ENCODE measurements at places on chromosomes 3 and 15.

DNA sequence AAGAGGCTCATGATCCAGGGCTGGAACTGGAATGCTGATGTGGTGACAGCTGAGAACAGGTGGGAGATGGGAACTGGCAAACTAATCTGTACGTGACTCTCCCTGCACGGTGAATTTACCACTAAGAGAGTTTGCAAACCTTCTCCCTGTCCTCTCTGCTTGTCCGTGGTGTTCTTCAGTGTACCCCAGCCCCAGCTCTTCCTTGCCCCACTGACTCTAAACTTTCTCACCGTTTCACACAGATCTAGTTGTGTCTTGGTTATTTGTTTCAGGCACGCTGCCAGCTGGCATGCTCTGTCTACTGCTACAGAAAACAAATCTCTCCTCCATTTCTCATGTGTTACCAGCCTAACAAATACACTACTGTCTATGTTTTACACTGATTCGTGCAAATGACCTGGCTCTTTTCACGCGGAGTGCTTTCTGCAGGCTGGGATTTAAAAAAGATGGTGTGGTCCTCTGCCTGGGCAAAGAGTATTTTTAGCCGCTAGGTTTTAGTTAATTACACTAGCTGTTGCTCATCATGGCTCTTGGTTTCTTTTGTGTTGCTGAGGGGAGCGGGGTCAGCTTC lies 192.7 kb upstream of the LRIG1 start:
- DNase-seq, result peak; percentile 18

DNA sequence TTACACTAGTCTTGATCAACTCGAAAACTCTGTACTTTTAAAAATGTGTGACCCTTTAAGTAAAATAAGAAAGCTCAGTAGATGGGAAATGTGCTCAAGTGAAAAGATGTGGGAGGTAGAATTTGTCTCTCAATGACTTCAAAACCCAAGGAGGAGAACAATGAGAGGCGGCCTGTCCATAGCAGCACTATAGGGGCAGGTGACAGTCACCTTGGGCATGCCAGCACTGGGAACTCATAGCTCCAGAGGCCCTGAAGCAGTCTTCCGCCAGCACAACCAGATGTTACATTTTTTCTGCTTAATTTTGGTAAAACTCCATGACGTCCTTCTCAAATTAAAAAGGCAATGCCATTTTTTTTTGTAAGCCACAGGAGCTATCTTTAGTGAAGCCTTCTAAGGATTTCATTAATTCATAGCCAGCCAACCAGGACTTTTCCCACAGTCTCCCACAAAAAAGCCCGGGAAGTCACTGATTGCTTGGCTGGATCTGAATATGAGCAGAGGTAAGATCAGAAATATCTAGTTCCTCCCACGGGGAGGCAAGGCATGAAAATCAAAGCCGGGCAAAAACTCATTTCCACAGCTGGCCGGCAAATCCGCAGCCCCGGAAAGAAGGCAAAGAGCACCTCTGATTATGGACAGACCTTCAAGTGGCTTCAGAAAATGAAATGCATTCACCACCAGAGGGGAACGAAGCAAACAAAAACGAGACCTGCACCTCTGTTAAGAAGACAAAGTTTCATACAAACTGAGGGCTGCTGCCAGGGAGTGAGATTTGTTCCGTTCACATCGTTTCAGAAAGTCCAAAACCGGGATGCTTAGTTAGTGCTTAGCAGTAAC lies 10.5 kb downstream of the IL17RD start:
- no peak for DNase-seq

DNA sequence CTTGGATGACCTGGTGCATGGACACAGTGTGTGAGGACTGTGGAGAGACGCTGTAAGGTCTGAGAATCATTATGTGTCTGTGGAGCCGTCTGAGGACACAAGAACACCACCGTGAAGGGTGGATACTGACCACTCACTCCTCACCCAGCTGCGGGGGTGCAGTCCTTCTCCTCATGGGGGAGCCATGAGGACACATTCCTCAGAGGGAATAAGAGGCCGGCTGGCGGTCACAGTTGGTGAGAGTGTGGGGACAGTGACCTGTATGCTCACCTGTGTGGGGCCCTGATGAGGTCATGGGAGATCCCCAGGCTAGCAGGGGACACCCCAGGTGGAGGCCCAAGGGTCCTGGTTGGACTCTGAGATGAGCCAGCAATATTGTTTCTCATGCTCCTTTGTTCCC lies 2.5 kb upstream of the TRPM1 start:
- DNase-seq, result no peak

DNA sequence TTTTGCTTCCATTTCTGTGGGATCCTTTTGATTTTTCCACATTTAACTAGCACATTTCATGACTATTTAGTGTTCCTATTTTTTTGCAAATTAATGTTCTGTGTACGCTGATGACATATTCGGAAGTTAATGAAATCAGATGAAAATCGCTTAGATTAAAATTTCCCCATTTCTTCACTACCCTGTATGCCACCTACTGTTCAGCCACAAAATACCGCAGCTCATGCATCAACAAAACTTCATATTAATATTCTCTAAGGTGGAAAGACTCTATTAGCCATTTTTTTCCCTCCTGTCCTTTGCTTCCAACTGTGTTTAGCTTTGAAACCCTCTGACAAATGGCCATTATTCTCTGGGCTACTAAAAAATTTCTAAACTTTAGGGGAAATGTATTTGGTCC lies 300.6 kb downstream of the MECOM start:
- no peak for DNase-seq

DNA sequence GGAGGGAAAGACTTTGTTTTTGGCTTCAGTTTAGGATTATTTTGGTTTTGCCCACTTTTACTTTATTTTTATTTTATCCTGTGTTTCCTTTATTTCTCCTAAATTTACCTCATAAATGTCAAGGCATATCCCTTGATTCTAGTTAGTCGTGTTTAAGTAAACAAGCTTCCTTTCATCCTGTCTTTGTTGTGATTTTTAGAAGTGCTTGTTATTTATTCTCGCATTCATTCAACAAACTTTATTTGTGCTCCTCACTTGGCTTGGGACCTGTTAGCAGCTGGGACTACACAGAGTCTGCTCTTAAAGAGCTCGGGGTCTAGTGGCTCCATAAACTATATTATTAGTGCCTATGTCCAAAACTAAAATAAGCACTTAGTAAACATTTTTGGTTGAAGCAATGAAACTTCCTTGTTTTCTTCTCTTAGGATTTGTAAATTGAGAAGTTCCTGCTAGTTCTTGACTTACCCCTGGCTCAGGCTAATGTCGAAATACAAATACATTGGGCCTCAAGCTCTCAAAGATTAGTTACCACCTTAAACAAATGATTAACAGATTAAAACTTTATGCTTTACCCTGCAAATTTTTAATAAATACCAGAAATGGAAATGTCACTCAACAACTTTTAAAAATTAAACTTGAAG lies 19.0 kb upstream of the DMXL2 start:
- DNase-seq, result no peak

- DNase-seq, result no peak
Observed at GRCh38 chr3:4140921-4141320, 162.2 kb upstream of the SETMAR start.

DNA sequence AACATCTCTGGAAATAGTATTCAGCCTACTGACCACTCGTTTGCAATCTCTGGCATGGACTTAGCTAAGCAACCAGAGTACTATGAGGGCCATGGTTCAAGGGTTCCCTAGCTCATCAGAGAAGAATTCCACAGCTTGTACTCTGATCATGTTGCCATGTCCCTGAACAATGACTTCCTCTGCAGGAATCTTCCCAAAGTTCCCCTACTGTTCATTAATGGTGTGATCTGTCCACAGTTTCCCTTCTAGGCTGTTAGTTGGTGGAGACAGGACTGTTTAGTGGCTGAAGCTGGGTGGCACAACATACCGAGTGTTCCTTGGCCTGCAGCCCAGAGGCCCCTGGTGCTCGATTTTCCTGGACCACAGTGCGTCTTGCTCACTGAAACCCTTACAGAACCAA lies 44.4 kb upstream of the GALNT15 start:
- DNase-seq, result peak; percentile 98

DNA sequence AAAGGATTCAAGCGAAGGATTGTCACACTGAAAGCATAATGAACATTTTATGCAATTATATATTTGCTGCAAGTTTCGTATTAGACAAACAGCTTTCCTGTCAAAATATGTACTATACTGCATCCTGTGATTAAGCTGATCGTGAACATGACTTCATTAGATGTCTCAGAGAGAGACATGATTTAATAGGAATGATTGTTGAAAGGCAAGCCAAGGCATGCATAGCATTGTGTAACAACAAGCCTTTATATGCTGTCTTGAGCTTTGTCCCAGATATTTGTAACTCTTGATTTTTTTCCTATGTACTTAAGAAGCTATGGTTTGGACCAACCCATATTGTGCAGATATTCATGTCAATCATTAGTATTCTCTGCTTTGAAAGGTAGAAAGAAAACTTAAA lies 309.1 kb downstream of the KCNH8 start:
- DNase-seq, result no peak

DNA sequence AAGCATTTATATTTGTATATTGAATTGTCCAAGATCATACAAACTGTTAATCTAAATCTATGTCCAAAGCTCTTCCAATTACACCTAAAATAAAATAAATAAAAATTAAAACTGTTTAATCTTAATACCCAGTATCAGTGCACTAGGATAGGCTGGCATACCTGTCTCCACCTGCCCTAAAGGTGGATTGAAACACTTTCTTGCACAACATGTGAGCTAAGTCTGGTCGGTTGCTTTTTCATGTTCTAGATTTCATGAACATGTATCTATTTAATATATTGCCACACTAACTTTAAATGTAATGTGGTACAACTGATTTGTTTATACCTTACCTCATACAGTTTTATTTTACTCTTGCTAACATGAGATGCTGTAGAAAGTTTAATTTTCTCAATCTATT lies 193.0 kb downstream of the VGLL3 start:
- no peak for DNase-seq

DNA sequence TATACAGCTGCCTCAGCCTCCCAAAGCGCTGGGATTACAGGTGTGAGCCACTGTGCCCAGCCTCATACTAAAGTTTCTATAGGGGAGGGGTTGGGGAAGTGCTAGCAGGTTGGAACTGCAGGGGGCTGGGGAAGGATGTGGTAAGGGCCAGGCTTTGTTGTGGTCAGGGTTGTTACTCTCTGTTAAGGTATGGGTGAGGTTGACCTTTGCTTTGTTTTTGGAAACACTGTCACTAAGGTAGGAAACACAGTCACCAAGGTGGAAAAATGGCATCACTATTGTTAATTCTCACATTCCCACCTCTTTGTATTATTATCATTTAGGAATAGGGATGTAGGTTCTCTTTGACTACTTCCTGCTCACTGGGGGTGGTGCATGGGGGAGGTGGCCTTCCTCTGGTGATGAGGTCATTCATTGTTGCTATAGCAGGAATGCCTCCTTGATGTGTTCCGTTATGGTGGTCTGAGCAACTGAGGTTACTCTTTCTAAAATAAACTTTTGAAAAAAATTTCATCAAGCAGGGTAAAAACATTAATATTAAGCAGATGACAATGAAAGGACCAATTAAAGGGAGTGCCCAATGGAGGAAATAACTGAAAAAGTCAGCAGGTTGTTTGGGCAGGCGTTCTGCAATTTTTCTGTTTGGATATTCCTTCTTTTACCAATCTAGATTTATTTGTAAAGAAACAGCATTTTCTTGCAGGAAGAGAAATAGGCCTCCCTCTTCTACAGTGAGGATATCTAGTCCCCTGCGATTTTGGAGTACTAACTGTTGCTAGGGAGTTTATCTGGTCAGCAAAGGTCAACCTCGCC lies 150.5 kb downstream of the WDR76 start:
- DNase-seq, result no peak
